Common myeloid progenitor, CD34-positive (primary cell): ENCODE measurements at places on chromosomes 13 and 19.

- no peak for DNase-seq
These were observed 39.2 kb upstream of the CYP2A7 start for GRCh38 chr19:40921005-40921897.

GRCh38 chr13:40149611-40150274 lies 494.3 kb downstream of the COG6 start:
- DNase-seq = peak; percentile 52

GRCh38 chr13:35448465-35448864 lies 28.0 kb downstream of the MAB21L1 start:
- DNase-seq = no peak

DNA sequence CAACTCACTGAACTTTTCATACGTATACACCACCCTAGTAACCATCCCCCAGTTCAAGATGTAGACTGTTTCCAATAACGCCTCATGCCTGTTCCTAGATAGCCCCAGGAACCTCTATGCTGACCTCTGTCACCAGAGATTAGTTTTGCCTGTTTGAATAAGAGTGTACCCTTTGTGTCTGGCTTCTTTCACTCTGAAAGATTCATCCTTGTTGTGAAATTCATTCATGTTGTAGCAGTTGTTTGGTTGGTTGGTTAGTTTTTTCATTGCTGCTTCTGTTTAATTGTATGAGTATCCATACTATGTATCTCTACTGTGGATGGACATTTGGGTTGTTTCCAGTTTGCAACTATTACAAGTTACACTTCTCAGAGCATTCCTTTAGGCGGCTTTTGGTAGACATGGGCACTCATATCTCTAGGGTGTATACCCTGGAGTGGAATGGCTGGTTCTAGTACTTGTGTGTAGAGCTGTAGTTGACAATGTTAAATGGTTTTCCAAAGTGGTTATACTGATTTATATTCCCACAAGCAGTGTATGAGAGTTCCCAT lies 1.6 kb downstream of the RNASEH2B start:
- peak; percentile 24 for DNase-seq

GRCh38 chr13:76019421-76020044 lies 383.4 kb downstream of the LMO7 start:
- no peak for DNase-seq

- no peak for DNase-seq
These were observed 46.0 kb downstream of the C13orf46 start for GRCh38 chr13:113927661-113928581.

DNA sequence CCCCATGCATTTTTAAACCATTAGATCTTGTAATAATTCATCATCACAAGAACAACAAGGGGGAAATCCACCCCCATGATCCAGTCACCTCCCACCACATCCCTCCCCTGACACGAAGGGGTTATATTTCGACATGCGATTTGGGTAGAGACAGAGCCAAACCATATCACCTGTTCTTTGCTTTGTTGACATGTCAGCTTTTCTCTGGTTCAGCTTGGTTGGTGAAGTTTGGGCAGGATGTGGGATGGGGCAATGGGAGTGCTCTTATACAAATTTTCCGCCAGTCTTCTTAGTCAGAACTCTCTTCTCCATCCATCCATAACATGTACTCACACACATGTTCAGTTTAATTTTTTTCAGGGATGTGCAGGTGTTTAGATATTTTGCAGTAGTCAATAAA lies 12.9 kb downstream of the TPP2 start:
- no peak for DNase-seq

- DNase-seq = no peak
These were observed 1220.5 kb upstream of the SLC10A2 start for GRCh38 chr13:104286566-104287290.

- DNase-seq = no peak
These were observed 9.0 kb upstream of the CEBPA start for GRCh38 chr19:33311326-33311682.

GRCh38 chr19:8116437-8117293 lies 32.7 kb downstream of the FBN3 start:
- peak; percentile 13 for DNase-seq

- DNase-seq = no peak
These were observed 431.2 kb upstream of the SGCG start for GRCh38 chr13:22749626-22750025.

GRCh38 chr13:21426238-21426637 lies 32.9 kb downstream of the ZDHHC20 start:
- no peak for DNase-seq

- peak; percentile 3 for DNase-seq
These were observed 26.2 kb downstream of the RAP2A start for GRCh38 chr13:97460004-97460775.

- DNase-seq = no peak
These were observed 2.2 kb downstream of the RGCC start for GRCh38 chr13:41459432-41460073.

DNA sequence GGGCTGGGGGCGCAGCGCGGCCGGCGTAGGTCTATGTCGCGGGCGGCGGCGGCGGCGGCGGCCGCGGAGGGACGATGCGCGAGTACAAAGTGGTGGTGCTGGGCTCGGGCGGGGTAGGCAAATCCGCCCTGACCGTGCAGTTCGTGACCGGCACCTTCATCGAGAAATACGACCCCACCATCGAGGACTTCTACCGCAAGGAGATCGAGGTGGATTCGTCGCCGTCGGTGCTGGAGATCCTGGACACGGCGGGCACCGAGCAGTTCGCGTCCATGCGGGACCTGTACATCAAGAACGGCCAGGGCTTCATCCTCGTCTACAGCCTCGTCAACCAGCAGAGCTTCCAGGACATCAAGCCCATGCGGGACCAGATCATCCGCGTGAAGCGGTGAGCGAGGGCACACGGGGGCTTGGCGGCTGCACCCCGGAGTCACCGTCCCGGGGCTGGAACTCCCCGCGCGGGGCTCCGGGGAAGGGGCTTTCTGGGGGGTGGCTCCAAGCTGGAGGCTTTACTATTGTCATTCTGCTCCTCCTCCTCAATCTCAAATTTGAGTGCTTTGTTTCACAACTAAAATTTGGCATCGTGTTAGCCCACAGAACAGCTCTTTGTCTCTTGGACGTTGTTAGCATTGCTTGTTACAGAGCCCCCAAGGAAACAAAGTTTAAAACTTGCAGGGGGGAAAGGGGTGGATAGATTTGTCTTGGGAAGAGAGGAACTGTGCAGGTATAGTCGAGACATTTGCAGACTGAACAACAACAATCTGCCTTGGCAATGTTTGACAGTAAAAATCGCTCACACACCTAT lies 630 bp downstream of the RAP2A start:
- peak; percentile 27 for DNase-seq

GRCh38 chr13:51370116-51370515 lies 30.6 kb downstream of the SERPINE3 start:
- DNase-seq = no peak

GRCh38 chr13:107421951-107422350 lies 793.4 kb downstream of the LIG4 start:
- DNase-seq = no peak

DNA sequence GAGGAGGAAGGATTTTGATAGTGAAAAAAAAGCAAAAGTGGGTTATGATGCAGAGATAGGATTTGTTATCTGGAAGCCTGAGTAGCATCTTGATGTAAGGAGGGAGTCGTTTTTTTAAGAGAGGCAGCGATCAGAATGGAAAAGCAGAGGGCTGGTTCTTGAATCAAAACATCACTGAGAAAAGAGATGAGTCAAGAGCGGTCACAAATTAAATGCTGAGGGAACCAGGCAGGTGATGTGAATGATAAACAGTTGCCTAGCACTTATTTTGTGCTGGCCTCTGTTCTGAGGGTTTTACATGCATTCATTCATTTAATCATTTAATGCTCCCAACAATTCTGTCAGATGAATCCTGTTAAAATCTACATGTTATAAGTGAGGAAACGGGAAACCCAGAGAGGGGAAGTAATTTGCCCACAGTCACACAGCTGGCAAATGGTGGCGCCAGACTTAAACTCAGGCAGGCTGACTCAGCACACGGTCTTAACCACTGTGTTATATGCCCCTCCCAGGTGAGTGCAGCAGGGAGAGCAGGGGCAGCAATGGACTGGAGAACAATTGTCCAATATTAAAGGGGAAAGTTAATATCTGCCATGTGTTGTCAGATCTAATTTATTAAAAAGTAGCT lies 21.4 kb downstream of the SIGLECL1 start:
- peak; percentile 66 for DNase-seq

DNA sequence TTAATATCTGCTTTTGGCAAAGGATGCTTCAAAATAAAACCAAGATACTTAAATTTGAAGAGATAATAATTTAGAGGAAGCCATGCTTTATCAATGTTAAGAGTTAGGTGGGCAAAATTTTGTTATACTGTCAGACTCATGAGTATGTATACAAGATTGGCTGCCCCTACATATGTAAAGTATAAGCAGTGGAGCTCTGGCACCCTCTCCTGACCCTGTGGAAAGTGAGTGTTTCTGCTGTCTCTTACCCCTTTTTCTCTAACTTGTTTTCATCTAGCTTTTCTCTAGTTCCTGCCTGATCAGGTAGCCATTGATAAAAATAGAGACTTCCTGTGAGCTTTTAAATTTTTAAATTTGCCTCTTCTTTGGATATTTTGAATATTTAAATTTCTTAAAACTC lies 710.9 kb upstream of the SPRY2 start:
- DNase-seq = no peak

GRCh38 chr19:12801466-12802266 lies at the start of the genes PRDX2 and THSD8:
TSS of gene PRDX2 (minus strand) at chr19:12801800. CDS start at chr19:12801261, 539 bp downstream.
TSS of gene THSD8 (plus strand) at chr19:12802069. CDS start at chr19:12802072, 3 bp downstream.
- peak; percentile 86 for DNase-seq

GRCh38 chr13:40626561-40626960 lies 39.9 kb downstream of the FOXO1 start:
- no peak for DNase-seq

GRCh38 chr13:99434258-99434788 lies 66.9 kb upstream of the TM9SF2 start:
- no peak for DNase-seq

DNA sequence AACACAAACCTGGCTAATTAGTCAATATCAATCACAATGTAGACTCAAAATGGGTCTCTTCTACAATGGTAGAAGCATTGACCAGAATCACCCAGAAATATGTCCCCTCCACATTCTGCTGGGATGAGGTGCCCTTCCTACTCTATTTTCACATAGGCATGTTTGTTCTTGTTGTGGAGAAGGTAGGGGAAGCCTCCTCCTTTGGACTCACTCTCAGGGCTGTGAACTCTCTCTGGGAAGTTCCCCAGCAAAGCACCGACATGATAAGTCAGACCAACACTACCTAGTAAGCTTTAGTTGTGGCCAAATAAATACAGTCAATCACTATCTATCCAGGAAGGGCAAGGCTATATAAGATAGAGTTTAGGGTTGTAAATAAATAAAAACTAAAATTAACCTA lies 194.5 kb upstream of the UBL3 start:
- DNase-seq = no peak

- DNase-seq = no peak
These were observed 2.0 kb downstream of the AKT1S1 start for GRCh38 chr19:49875177-49875576.

DNA sequence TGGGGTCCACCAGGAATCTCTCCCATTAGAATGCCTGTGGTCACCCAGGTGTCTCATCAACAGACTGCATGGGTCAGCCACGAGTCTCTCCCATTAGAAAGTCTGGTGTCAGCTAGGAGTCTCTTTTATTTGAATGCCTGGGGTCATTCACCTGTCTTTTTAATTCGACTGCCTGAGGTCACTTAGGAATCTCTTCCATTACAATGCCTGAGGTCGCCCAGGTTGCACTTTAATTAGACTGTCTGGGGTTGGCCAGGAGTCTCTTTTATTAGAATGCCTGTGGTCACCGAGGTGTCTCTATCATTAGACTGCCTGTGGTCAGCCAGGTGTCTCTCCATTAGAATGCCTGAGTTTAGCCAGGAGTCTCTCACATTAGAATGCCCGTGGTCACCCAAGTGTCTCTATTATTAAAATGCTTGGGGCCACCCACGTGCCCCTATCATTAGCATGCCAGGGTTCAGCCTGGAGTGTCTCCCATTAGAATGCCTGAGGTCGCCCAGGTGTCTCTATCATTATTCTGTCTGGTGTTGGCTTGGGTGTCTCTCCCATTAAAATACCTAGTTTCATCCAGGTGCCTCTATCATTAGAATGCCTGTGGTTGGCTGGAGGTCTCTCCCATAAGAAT lies 1474.3 kb downstream of the UQCRFS1 start:
- DNase-seq = no peak

DNA sequence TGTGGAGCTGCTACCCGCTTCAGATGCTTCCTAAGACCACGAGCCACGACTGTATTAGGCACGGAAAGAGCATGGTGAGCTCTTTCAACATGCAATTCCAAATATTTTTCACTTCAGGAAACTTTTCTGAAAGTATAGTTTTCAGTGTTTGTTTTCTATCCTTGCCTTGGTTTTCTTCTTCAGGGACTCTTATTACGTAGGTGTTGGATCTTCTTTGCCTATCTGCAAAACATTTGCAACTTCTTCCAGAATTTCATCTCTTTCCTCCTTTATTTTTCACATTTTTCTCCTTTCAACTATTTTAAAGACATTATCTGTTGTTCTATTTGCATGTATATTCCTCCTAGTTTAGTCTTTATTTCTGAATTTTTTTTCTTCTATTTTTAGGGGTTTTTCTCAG lies 148.9 kb upstream of the LSM14A start:
- no peak for DNase-seq

- DNase-seq = no peak
These were observed 80.0 kb downstream of the ZNF429 start for GRCh38 chr19:21585281-21585890.

DNA sequence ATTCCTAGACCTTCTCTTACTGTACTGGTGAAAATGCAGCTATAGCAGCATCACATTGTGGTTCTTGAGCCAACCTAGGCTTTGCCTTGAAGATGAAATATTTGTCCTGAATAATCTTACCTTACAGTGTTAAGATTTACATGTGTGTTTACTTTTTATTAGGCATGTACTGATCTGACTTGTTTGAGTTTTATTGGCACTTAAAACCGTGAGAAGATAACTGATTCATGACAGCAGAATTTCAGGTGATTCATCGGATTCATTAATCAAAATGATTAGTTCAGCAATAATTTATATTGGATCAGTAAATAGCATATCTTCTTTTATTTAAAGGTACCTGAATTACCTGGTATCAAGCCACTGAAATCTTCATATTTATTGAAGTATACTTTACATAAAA lies 296.3 kb downstream of the KLF5 start:
- DNase-seq = no peak

GRCh38 chr13:62280590-62280989 lies 864.9 kb upstream of the PCDH20 start:
- peak; percentile 20 for DNase-seq

- DNase-seq = peak; percentile 63
These were observed 62.4 kb downstream of the SERTM1 start for GRCh38 chr13:36736119-36736726.

DNA sequence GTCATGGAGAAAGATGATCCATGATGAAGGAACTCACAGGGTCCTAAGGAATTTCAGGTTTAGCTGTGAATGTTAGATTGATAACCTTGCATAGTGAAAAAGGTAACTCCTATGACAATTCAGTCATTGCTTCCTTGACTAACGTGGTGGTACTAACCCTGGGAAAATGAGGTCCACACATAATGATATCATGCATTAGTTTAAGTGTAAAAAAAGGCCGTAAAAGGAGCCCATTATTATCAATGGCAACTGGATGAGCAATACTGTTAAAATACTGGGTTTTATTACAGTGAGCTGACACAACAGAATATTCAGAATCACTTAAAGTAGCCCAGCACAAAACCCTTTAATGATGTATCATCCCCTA lies 515.4 kb downstream of the DCT start:
- no peak for DNase-seq
